ENCODE measurements at places on chromosomes 16 and 17. TPM values are rescaled to one million over a fixed set of nuclear protein-coding genes. Genes with fewer than 3 reads are reported as not detected.

Gene MYL4
- 219 TPM for total RNA-seq

Gene OTOP3
- not detected for total RNA-seq

- no peak for DNase-seq
These were observed 24.2 kb downstream of the CCDC40 start for GRCh38 chr17:80060644-80061043.

DNA sequence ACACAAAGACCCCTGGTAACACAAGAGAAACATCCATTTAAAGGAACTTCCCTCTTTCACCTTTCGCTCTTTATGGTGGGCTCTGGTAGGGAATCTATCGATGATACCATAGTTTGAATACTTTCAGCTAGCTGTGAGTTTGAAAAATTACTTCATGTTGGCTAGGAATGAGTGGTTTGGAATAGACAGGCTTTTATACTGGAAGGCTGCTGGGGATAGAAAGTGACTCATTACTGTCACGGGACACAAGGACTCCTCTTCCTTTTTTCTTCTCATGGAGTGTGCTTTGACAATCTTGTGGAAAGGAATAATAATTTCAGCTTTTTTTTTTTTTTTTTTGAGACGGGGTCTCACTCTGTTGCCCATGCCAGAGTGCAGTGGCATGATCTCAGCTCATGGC, 76.9 kb downstream of the CYB561 start:
- DNase-seq, result no peak

- DNase-seq, result peak; percentile 86
These were observed 29.4 kb upstream of the MTSS2 start for GRCh38 chr16:70715055-70715858.

All from Right ventricle myocardium superior (tissue), 1 donor.